ENCODE measurements at places on chromosomes 5 and 9.

DNA sequence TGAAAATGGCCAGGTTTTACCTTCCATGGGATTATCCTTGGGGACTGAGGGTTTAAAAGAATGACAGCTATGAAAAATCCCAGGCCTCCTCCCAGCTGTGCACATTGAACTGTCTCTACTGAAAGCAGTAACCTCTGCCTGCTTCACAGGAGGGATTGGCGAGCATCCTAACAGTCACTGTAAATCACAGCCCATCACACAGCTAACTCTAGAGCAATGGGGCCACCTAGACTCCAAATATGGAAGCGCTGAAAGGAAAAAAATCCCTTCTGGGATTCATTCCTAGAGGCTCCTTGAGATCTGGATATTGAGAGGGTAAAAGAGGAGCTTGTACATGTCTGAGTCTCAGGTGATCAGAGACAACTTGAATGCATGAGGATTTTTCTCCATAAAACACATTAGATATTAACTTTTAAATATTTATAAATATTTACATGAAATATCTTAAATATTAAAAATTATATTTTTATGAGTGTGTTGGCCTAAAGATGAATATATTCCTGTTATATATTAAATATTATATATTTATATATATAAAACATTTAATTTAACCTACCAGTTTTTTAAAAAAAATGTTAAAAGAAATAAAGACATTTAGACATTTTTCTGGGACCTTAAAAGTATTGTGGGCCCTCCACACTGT is 133.8 kb upstream of the SLC24A2 start:
- peak; percentile 91 for DNase-seq

- DNase-seq: no peak
These were observed 34.1 kb downstream of the ETF1 start for GRCh38 chr5:138508958-138509357.

DNA sequence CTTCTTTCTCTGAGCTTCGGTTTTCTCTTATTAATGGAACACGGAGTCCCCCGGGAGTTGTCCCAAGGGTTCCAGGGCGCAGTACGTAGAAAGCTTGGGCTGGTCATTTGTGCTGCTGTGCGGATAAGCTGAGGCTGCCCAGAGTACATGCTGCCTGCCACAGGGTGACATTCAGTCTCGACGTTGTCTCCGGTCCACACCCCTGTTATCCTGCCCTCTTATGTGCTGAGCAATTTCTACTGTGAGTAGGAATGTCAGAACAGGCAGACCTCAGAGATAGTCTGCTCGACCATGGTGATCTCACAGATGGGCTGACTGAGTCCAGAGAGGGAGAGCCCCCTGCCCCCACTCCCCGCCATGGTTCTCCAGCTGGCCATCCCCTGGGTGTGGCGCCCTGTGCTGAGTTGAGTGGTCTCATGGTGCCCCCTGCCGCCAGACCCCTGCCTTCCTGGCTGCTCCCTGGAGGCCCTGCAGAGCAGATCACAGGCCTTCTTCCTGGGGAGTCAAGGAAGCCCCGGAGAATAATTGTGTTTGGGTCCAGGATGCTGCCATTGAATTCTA is 124.0 kb downstream of the RGS3 start:
- peak; percentile 65 for DNase-seq

DNA sequence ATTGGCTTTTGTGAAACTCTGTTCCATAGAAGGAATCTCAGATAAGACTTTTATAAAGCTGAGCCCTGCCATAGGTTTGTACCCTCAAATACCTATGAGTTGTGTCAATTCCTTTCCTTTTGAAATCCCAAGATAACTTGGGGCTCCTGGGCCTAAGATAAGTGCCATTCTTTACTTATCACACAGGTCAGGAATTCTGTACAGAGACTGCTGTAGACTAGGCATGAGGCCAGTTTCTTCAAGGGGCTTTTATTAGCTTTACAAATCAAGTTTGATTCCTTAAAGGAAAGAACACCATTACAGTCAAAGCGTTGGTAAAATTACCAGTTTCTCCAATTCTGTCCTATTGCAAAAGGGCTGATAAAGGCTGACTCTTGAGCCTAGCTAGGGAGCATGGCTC is 39.2 kb downstream of the SHC3 start:
- no peak for DNase-seq

GRCh38 chr9:129988607-129989361 is 54.2 kb downstream of the FNBP1 start:
- DNase-seq: peak; percentile 27

DNA sequence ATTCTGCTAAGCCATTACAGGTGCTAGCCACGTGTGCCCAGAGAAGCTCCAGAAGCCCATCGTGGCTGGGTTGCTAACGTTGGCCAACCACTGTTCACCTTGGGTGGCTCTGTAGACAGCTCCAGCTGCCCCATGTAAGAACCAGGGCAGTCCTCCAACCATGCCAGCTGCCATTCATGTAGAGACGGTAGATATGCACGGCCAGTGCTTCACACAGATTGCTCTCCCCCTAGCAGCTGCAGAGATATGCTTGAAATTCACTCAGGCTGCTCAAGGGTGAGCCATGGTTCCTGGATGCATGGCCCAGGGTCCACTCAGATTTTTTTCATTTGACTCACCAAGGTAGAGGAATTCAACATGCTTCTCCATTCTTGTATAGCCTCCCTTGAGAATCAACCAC is 31.0 kb downstream of the GADD45G start:
- DNase-seq: no peak

- peak; percentile 74 for DNase-seq
These were observed 16.6 kb upstream of the STOM start for GRCh38 chr9:121386442-121387175.

- no peak for DNase-seq
These were observed 164.5 kb downstream of the GAS1 start for GRCh38 chr9:86782831-86783230.

GRCh38 chr5:53819482-53819881 is 259.0 kb downstream of the NDUFS4 start:
- DNase-seq: no peak

DNA sequence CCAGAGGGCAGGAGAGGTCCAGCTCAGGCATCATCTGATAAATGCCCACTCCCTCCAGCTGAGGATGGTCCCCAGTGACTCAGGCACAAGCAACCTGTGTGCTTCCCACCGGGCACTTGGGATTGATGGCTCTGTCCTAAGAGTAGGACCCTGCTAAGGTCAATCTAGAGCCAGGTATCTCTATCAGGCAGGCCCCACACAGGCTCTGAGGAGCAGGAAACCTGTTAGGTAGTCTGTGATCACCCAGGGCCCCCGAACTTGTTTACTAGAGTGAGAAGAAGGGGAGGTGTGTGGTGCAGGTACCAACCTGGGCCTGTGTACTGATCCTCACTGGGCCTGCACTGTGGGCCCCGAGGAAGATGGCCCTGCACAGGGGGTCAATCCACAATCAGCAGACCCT is 119.6 kb upstream of the FSTL4 start:
- DNase-seq: no peak

GRCh38 chr5:78109891-78110324 is 184.6 kb downstream of the AP3B1 start:
- DNase-seq: no peak

DNA sequence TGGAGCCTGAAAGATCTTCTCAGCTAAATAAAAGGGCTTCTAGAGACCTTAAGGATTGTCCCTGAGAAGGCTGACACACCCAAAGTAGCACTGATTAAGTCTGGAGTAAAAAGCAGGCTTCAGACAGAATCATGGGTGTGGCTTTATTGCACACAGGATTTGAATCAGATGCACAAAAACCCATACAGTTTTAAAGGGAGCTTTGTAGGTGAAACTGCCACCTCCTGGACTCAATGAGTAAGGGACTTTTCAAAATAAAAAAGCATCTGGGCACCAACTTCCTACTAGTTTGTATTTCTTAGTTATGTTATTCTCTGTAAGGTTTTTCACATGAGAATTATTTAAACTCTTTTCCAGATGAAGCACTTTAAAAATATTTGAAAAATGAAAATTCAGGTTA is 129.4 kb downstream of the EDIL3 start:
- DNase-seq: peak; percentile 38

DNA sequence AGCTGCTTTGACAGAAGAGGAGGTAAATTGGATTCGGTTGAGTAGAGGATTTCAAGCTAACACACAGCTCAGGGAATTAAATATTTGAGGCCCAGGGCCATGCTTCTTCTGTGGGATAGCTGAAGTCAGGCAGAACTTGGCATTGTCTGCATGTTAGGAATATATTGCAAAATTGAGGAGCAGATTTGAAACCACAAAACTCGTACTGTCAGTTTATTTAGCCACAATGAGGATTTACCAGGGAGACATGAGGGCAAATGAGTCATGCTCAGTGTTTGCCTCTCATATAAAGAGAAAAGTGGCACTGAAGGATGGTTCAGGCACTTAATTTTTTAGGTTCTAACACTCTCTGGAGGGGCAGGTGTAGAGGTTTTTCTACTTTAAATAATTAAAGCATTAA is 83.0 kb upstream of the PRLR start:
- no peak for DNase-seq

GRCh38 chr9:120362446-120362845 is 217.5 kb downstream of the CDK5RAP2 start:
- DNase-seq: no peak

- no peak for DNase-seq
These were observed 27.3 kb upstream of the EDIL3 start for GRCh38 chr5:84411832-84412605.

GRCh38 chr9:30796764-30797163 is 1587.7 kb upstream of the ACO1 start:
- DNase-seq: no peak

GRCh38 chr5:69335341-69335935 is 2.8 kb upstream of the CCDC125 start:
- no peak for DNase-seq

- DNase-seq: no peak
These were observed 410.9 kb downstream of the PLK2 start for GRCh38 chr5:58048954-58049353.

DNA sequence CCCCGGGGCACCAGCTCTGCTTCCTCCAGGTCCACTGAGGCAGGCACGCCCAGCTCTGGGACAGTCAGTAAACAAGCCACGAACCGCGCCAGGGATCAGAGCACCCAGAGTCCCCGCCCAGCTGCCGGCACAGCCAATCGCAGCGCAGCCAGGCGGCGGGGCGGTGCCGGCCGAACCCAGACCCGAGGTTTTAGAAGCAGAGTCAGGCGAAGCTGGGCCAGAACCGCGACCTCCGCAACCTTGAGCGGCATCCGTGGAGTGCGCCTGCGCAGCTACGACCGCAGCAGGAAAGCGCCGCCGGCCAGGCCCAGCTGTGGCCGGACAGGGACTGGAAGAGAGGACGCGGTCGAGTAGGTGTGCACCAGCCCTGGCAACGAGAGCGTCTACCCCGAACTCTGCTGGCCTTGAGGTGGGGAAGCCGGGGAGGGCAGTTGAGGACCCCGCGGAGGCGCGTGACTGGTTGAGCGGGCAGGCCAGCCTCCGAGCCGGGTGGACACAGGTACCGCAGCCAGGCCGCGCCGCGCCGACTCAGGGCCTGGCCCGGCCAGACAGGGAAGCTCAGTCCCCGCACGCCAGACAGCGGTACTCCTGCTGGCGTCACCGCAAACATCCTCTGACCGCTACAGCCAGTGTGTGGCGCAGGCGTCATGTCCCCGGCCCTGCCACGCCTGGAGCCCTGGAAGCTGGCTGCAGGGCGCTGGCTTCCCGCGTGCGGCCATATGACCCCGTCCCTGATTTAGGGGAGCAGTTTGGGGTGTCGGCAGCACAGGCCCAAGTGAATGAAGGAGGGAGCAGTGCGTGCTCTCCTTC is at the start of gene CTSL:
Gene CTSL, plus strand, starts transcription at position 220 of the 810 bp plus-strand sequence. CDS start 1,485 bp downstream, outside the sequence.
- DNase-seq: peak; percentile 95

DNA sequence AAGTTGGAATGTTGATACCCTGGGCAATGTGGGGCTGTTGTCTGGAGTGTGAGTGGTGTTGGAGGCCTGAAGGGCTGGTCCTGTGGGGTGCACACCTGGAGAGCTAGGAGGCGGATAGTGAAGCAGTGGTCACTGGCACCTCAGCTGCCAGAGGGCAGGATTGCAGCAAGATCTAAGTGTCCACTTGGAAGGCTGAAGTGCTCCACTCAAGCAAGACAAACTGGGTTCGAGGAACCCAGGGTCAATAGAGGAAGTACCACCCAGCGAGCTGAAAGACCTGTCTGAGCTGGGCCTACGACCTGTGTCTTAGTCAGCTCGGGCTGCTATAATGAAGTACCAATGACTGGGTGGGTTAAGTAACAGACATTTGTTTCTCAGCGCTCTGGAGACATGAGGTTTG is 39.7 kb upstream of the TJP2 start:
- no peak for DNase-seq

DNA sequence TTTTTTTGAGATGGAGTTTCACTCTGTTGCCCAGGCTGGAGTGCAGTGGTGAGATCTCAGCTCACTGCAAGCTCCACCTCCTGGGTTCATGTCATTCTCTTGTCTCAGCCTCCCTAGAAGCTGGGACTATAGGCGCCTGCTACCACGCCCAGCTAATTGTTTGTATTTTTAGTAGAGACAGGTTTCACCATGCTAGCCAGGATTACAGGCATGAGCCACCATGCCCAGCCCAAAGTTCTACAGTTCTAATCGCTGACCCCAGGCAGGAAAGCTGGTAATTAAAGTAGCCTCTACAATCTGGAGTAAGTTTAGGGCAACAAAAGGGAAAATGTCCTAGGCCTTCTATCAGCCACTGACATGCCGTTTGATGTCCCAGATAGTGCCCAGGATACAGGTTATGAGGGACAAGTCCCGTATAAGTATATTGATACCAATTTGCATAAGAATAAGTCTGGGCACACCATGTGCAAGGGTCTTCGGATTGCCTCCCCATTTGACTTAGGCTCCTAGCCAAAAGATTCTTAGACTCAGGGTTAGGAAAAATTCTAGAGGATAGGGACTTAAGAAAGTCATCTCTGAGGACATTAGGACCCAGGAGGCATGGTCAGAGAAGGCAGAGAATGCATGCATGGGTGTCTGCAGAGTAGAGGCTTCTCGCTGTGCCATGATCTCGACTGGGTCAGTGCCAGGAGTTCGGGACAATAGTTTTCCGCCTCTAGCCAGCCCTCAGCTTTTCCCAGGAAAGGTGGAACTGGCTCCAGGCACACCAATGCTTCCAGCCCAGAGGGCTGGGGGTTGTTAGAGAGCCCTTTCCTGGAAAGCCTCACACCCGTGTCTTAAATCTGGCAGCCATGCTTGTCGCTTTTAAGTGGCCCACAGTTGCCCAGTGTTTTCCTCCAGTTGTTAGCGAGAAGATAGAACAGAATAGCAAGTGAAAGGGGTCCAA is 1111.1 kb downstream of the TAF11L14 start:
- no peak for DNase-seq

DNA sequence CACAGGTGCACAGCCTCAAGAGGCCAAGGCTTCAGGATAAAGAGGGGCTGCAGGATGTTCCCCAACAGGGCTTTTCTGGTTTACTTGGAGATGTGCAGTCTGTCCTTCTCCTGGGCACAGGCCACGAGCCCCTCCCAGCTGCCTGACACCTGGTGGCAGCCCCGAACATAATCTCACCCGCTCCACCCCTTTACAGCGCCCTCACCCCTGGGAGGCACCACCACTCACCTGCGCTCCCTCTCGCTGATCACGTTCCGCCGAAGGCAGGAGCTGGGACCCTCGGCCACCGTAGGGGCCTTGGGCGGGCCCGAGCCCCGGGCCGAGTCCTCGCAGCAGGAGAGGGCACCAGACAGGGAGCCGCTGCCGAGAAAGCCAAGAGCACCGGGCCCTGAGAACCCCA is 514 bp downstream of the SOHLH1 start:
- DNase-seq: peak; percentile 40
